ENCODE measurements at places on chromosomes 6 and 20.

DNA sequence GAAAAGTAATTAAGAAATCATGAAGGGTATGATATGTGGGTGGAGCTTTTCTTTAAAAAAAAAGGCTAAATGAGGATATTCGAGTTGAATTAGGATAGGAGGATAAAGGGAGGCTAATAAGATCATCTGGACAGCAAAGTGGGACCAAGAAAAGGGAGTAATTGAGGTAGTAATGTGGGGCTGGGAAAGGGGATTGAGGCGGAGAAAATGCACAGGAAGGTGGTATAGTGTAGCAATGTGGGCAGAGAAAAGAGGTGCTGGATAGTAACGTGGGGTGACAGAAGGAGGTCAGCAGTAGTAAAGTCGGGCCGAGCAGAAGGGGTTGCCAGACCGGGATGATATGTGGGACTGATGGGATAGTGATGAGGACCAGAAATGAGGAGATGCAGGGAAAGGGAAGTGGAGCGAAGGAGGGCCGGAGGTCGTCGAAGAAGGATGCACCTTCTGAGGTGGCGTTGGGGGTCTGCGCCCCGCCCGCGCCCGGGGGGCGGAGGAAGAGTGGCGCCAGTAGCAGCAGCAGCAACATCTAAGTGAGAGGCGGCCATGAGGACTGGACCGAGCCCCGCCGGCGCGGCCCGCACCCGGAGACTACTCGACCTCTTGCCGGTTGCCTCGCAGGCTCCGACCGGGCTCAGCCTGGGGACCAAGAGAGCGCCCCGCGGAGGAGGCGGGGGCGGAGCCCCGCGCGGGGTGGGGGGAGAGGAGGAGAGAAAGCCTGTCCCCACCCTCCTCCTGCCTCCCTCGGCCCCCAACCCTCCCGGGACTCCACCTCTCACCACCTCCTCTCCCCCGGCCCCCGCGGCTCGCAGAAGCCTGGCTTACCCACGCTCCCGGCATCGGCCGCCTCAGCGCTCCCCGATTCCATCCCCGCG, 887 bp downstream of the GABBR1 start:
- no peak for DNase-seq

DNA sequence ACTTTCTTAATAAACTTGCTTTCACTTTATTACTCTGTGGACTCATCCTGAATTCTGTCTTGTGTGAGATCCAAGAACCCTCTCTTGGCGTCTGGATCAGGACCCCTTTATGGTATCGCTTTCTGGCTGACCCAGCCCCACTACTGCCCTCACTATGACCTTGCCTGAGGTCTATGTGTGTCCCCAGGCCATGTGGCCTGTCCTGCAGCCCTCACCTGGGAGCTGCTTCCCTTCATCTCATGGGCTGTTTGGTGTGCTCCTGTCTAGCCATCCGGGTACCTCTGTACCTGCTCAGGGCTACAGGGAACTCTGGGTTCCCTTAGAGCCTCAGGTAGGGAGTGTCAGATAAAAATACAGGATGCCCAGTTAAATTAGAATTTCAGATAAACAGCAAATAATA, 94.5 kb downstream of the SCP2D1 start:
- DNase-seq, result no peak

GRCh38 chr20:50540620-50541605, 30.7 kb downstream of the PTPN1 start:
- DNase-seq, result no peak

GRCh38 chr20:60697252-60697651, 554.8 kb upstream of the CDH4 start:
- DNase-seq, result no peak

DNA sequence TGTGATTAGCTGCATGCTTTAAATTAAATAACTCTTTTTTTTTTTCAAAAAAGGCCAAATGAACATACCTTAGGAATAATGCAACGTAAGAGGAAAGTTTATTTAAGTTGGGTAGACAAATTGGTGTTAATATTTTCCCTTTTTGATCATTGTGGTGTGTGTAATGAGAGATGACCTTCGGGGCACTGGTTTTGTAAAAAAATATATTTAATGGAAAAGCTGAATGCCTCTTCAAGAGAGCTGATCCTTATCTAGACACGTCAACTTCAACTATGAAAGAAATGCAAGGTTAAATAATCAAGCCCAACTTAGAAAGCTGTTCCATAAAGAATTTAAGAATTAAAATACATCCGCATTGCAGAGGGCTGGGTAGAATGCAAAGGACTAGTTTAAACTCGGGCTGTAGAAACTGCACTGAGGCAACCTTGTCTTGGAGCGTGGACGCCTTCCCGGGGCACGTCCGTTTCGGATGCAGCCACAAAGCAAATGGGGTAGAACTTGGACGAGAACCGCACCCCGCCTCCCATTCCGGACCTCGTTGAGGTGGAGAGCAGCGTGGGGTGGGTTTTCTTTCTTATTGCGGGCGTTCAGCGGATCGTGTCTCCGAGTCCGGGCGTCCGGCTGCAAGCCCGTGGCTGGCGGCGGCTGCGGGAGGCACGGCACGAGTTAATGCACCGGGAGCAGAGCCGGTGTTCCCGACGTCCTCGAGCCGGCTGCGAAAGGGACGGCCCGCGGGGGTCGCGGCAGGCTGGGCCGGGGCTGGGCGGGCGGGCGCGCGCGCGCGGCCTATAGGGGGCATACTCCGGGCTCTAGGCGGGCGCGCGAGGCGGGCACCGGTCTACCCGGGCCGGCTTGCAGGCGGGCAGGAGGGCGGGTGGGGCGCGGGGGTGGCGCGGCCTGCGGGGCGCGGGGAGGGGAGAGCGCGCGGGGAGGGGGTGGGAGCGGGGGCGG, 1.9 kb downstream of the JARID2 start:
- no peak for DNase-seq
